ENCODE measurements at places on chromosomes 7 and 10.

DNA sequence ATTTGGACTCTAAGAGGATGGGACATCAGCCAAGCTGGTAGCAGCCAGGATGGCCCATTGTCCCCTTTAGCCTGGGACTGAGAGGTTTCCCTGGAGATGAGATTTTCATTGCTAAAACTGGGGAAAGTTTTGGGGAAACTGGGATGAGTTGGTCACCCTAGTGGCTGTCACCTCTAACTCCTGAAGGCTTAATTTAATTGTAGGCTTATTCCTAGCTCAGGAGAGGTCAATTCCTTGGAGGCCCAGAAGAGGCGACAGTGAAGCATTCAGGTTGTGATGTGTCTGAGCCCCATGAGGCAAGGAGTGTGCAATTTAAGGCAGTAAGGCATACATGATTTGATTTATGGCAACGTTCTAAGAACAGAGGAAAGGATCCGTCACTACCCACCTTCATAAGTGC, 24.9 kb upstream of the JAZF1 start:
- DNase-seq = no peak

DNA sequence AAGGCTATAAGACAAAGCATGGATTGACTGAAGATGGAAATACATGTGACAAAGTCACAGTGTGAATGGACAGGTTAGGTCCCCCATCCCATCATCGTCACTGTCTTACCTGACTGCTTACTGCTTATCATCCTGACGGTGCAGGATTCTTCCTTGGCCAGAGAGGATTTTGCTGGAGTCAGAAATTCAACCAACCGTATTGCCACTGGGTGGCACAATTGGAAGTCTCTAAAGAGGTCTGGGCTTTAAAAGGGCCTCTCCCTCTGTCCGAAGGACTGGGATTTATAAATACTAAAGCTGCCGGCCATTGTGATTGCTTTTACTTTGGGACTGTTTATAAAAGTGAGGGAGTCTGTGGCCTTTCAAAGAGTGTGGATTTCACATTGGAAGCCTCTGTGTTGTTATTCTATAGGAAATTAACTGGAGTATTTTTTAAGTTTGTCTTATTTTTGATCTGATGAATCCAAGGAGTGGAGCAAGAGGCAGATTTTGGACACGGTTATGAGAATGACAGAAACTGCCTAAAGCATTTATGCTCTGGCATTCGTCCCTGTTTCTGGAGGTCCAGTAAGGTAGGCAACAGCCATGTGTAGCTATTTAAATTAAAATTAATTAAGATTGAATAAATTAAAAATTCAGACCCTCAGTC, 113.3 kb upstream of the CREB5 start:
- DNase-seq = peak; percentile 20

GRCh38 chr7:148921806-148922205, 37.7 kb upstream of the EZH2 start:
- DNase-seq = no peak

GRCh38 chr10:94108200-94108599, 114.5 kb downstream of the PLCE1 start:
- DNase-seq = no peak

GRCh38 chr10:14534152-14534551, 203.4 kb upstream of the FRMD4A start:
- no peak for DNase-seq

- DNase-seq = no peak
These were observed 19.7 kb upstream of the MSRB2 start for GRCh38 chr10:23075672-23076071.

DNA sequence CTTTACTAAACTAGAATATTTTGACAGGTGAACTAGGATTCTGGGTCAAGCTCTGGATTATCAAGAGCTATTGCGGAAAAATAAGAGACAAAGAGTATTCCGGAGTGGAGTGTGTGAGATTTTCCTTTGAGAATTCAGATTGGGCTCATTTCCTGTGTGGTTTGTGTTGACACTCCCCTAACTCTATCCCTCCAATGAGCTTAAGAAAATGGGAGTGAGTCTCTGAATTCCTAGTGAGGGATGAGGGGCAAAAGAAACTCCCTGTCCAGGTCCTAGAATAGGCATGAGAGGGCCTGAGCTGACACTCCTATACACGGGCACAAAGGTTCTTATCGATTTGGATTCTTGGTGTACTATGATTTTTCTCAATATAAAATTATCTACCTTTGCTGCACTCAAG, 10.2 kb downstream of the KLF14 start:
- no peak for DNase-seq

DNA sequence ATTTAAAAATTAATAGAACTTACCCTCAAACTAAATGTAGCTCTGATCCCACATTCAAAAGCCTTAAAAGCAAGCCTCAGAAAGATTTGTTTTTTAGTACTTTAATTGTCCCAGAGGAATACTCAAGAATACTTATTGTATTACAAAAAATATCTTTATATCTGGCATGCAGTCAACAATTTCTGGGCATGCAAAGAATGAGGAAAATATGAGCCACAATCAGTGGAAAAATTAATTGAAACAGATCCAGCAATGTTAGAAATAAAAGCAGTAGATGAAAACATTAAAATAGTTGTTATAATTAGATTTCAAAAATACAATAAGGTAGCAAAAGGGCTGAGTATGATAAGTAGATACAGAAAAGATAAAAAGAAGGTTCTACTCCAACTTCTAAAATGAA, 154.7 kb downstream of the PON1 start:
- DNase-seq = no peak

DNA sequence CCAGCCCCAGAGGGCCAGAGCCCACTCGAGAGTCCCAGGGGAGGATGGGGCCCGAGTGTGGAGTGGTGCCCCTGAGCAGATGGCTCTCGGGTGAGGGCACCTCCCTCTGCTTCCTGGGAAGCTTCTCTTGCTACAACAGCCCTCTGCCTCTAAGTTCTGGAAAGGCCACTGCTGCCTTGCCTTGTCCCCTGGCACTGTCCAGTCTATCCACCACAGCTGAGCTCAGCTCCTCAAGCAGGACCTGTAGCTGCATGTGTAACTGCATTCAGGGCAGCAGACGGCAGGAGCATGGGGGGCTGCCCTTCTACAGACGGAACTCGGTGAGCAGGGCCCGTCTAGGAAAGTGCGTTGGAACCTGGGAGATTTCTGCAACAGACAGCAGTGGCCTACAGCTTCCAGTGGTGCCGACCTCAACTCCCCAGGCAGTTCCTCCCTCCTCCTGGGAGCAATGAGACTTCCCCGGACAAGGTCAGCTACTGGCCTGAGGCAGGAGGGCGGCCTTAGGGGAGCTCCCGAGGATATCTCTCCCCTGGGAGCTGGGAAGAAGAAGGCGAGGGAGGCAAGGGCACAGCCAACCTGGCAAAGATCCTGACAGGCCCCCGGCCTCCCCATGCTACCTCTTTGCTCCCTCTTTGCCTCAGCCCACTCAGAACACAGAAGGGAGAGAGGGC, 88.5 kb downstream of the DLG5 start:
- DNase-seq = no peak

DNA sequence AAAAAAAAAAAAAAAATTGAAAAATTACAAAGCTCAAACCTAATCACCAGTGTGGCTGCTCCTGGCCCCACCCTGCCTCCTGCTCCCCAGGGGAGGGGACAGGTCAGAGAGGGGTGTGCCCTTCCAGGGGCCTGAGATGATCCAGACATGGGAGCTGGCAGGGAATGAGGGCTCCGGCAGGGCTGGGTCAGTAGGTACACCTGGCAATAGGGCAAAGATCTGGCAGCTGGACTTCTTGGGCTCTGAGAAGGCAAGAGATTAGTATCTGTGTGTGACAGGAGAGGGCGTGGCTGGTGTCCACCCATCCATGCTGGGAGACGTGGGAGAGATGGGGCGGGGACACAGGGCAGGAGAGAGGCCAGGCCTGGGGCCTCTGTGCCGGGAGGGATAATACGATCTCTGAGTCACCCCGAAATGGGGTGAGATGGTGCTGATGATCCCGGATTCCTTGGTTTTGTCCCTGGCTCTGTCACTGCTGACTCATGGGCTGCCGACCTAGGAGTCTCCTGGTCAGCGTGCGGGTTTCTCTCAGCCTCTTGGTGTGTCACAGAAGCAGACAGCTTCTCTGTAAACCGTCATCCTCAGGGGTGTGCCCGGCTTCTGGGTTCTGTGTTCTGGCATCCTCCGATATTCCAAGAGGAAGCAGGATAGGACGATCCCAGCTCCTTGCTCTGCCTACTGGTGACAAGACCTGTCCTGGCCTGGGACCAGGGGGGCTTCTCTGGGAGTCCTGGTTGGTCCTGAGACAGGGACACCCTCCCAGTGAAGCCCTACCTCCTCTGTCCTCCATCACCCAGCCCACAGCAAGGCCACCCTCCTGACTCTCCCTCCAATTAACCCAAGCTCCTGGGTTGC, 8.2 kb upstream of the CLDN4 start:
- no peak for DNase-seq

- DNase-seq = peak; percentile 6
These were observed 738 bp downstream of the POM121 start for GRCh38 chr7:72925546-72926120.

- DNase-seq = no peak
These were observed 1.7 kb upstream of the TBATA start for GRCh38 chr10:70786799-70787415.

GRCh38 chr10:103102195-103102594, 90.9 kb downstream of the NT5C2 start:
- no peak for DNase-seq

DNA sequence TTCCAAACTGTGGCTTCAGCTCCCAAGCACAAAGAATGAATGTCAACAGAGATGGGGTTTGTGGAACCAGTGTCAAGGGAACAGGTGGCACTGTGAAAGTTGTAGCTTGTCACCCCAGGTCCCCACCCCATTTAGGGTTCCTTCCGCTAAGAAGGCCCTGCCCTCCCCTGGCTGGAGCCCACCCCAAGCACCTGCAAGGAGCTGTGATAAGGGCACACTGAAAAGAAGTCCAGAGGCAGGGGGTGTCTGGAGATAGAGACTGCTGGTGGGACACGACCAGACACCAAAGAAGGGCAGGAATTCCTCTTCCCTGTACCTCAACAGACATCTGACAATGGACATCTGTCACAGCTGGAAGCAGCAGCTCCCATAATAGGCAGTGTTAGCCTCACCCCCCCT, 4.5 kb downstream of the GRID1 start:
- no peak for DNase-seq

DNA sequence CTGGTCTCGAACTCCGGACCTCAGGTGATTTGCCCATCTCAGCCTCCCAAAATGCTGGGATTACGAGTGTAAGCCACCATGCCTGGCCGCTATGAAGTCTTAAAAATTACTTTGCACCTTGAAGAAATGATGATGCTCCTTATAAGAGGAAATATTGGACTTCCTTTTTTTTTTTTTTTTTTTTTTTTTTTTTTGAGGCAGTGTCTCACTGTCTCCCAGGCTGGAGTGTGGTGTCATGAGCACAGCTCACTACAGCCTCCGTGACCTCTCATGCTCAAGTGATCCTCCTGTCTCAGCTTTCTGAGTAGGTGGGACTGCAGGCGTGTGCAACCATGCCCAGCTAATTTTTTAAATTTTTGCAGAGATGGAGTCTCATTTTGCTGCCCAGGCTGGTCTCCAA, 65.3 kb downstream of the KMT2E start:
- no peak for DNase-seq

- no peak for DNase-seq
These were observed 137.2 kb downstream of the CDH23 start for GRCh38 chr10:71533936-71534335.

- no peak for DNase-seq
These were observed 32.5 kb downstream of the ZNF438 start for GRCh38 chr10:30999070-30999712.

- DNase-seq = no peak
These were observed 137.7 kb downstream of the CHN2 start for GRCh38 chr7:29332042-29332811.

- no peak for DNase-seq
These were observed 537.9 kb upstream of the MGMT start for GRCh38 chr10:128929131-128929530.

GRCh38 chr7:40192036-40192435, 57.2 kb downstream of the SUGCT start:
- DNase-seq = no peak

DNA sequence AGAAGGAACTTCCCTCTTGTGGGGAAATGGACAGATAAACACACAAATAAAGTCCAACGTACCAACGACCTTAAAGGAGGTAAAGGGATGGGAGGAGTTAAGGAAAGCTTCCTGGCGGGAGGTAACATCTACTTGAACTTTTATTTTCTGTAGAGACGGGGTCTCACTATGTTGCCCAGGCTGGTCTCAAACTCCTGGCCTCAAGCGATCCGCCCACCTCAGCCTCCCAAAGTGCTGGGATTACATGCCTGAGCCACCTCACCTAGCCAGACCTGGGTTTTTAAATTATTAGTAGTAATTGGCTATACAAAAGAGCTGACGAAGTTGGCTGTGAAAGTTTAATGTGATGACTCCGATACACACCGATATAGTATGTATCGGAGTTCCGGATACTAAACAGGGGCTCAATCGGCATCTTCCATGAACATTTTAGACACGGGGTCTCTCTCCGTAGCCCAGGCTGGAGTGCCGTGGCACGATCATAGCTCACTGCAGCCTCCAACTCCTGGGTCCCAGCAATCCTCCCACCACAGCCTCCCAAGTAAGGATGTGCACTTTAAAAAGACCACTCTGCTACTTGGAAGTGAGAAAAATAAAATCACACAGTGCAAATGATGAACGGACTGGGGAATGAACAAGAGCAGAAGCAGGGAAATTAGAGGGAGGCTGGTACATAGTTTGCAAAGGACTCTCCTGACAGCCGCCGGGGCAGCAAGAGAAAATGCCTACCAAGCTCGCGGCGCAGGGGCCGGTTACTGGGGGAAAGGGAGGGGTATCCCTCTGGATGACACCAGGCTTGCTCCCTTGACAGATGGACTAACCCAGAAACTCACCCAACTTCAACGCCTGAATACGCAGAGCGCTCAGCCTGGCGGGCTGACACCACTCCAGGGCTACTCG, 1.0 kb downstream of the BCL7B start:
- DNase-seq = no peak

DNA sequence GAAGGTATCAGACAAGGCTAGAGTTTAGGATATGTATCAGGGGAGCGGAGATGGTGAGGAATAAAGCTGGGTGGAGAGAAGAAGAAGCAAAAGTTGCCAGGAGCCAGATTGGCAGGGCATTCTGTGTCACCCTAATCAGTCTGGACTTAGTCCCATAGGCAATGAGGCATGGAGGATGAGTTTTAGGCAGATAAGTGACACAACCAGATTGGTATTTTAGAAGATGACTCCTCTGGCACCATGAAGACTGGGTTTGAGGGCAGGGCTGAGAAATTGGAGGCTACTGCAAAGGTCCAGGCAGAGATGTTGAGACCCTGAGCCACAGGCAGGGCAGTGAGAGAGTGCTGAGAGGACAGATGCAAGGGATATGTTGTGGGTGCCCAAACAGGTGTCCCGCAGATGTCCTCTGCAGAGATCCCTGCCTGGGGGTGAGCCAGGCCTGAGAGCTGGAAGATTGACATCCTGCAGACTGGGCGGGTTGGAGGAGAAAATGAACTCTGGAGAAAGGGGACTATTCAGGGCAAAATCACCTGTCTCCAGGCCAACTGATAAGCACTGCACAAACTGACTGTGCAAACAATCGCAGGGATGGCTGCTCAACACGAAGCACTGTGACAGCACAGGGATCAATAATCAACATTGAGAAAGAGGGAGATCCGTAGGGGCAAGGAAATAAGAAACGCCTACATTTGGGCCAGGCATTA, 11.9 kb upstream of the HABP2 start:
- DNase-seq = no peak
